ENCODE measurements at places on chromosomes 16 and 17. TPM values are rescaled to one million over a fixed set of nuclear protein-coding genes. Genes with fewer than 3 reads are reported as not detected.

- ATAC-seq = peak; percentile 93
These were observed 9.8 kb downstream of the TMEM204 start for GRCh38 chr16:1543085-1543896.

- ATAC-seq = no peak
These were observed 11.9 kb downstream of the ANKFN1 start for GRCh38 chr17:56165072-56165641.

The SPATA22 gene
- total RNA-seq = not detected

DNA sequence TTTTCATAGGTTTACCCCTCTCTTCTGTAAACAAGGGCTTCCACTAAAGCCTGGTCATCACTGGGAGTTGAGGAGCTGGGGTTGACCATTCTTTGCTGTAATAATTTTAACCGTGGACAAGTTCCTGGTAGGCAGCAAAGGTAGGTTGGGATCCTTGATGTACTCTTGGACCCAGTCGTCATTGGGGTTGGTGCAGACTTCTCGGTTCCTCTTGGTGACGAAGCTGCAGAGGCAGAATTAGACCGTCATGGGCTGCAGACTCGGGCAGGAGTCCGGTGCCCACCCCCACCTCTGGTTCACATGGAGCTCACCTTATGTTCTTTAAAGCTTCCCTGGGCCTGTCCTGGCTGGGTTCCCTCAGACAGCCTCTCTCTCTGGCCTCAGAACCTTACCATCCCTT is 3.8 kb downstream of the CCL16 start:
- no peak for ATAC-seq

GRCh38 chr16:56447286-56447685 is 3.8 kb downstream of the NUDT21 start:
- ATAC-seq = peak; percentile 27

Measured in activated T-helper 17 cell treated with anti-CD3 and anti-CD28 coated beads, Interleukin-2, amount 50 U/mL, for 72 hours (primary cell).